Effector memory CD4-positive, alpha-beta T cell (primary cell): ENCODE measurements at places on chromosomes 5 and 9.

- DNase-seq = no peak
Observed at GRCh38 chr5:120657104-120657503, 193.0 kb downstream of the PRR16 start.

DNA sequence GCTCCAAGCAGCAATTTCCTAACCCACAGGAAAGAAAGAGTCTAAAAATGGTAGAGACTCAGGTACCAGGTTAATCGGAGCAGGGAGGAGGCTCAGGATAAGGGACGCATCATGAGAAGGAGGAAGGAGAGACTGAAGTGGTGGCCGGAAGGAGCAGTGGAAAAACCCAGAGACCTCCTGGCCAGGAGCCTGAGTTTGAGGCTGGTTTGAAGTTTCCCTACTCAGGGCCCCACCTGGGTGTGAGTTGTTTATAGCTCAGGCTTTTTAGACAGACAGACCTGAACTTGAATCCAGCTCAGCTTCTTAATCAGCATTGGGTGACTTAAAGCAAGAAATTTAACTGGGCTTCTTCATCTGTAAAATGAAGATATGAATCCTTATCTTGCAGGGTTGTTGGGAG is 11.9 kb upstream of the AQP7 start:
- no peak for DNase-seq

DNA sequence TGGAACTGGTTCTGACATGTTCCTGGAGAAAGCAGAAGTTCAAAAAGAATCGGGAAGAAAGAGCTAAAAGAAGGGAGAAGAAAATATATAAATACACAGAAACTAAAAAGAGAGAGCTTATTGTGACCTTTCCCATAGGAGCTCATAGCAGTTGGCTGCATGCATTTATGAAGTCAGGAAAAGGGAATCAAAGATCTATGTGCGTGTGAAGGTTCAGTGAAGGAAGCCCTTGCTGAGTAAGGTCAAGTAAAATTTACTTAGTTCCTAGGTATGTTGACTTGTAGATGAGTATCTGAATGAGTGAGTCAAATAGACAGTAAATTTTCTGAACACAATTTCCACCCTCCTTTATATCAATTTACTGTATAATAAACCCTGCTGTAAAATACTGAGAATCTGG is 632.5 kb downstream of the SLCO4C1 start:
- DNase-seq = no peak

- DNase-seq = no peak
Observed at GRCh38 chr9:19232823-19233194, 2.3 kb downstream of the DENND4C start.

DNA sequence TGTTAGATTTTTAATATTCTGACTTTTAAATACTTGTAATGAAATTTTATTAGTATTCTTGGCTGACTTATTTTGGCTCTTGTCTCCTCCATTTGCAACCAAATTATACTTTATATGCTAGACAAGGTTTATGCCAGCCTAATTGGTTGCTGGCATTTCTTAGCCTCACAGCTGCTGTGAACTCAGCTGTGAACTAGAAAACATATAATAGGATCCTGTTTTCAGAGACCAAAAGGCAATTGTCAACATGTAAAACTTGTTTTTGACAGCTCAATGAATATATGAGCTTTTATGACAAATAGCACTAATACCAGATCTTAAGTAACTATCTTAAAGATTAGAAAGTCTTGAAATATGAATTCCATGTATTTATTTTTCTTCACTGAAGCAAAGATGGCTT is 25.9 kb downstream of the KIF2A start:
- DNase-seq = no peak

DNA sequence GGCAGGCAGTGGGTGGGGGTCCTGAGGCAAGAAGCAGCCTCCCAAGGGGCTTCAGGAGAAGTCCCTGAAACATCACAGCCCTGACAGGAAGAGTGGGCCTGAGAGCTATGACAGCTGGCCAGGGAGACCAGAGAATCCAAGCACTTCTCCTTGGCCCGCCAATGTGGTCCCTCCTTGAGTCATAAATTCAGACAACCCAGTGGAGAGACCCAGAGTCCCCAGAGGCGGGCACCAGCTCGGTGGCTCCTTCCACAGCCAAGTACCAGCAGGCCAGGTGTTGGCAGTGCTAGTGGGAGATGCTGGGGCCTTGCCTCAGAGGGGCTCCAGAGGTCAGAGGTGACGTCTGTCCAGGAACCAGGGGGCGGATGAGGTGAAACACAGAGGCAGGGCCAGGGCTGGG is 1.6 kb upstream of the DOK3 start:
- no peak for DNase-seq

- DNase-seq = no peak
Observed at GRCh38 chr5:142063878-142064331, 44.7 kb upstream of the NDFIP1 start.

GRCh38 chr5:89047571-89047970 is 164.6 kb upstream of the MEF2C start:
- DNase-seq = no peak

DNA sequence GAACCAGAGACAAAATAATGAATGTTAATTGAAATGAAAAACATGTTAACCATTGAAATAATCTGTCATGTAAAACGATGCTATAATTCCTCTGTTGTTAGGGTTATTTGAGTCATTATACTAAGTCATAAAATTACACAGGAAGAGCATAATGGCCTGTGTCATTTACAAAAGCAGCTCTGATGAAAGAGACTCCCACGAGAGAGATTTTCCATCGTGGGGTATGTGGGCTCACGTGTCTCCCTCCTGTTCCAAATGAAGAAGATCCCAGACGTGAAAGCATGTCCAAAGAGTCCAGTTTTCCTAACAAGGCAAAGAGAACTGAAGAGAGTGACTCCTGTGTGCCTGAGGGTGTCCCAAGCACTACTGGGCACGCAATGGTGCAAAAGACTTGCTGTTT is 379.8 kb downstream of the SPOCK1 start:
- no peak for DNase-seq

GRCh38 chr5:8686707-8687106 is 817.8 kb downstream of the MTRR start:
- DNase-seq = no peak

DNA sequence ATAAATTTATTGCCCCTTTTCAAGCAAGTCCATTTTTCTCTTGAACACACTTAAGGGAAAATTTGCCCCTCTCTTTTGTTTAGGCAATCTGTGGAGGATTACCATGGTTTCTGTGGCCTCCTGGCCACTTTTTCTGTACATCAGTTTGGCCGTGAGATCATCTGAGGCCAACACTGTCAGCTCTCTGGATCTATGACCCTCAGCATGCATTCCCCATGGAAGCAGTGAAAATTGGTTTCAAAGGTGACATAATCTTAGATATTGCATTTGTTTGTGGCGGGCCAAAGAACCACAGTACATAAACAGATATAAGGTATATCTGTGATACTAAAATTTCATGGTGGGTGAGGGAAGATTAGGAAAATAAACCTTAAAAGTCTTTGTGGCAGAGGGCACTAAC is 4.6 kb upstream of the ZNF474 start:
- DNase-seq = no peak

GRCh38 chr9:132863096-132863495 is 15.0 kb downstream of the AK8 start:
- DNase-seq = no peak

- DNase-seq = no peak
Observed at GRCh38 chr5:176796411-176796810, 13.9 kb upstream of the UNC5A start.

GRCh38 chr5:132674671-132675506 is 1.1 kb downstream of the IL4 start:
- DNase-seq = no peak

DNA sequence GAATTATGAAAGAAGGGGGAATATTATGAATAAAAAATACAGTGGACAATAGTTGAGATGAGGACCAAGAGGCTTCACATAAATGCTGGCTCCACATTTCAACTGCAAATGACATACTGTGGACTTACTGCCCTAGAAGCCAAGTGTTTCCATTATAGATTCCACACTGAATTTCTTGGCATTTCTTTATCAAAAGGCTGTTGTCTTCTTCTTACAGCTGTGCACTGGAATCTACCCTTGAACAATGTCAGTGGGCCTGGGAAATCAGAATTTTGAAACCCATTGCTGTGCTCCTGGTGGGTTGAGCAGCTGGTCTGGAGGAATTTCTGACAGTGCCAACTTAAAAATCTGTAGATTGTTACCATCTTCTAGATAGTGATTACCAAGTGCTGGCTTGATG is 49.9 kb downstream of the TNC start:
- no peak for DNase-seq

- DNase-seq = no peak
Observed at GRCh38 chr5:102863058-102863457, 108.0 kb downstream of the PAM start.

- no peak for DNase-seq
Observed at GRCh38 chr9:19787672-19788071, 1.2 kb downstream of the SLC24A2 start.

- DNase-seq = no peak
Observed at GRCh38 chr5:179297026-179297425, 48.2 kb downstream of the ADAMTS2 start.

GRCh38 chr5:169577951-169578350 is 5.6 kb upstream of the SPDL1 start:
- no peak for DNase-seq

- DNase-seq = no peak
Observed at GRCh38 chr5:66824476-66824875, 228.3 kb downstream of the MAST4 start.

GRCh38 chr9:125549891-125550885 is 156.8 kb downstream of the MAPKAP1 start:
- no peak for DNase-seq

DNA sequence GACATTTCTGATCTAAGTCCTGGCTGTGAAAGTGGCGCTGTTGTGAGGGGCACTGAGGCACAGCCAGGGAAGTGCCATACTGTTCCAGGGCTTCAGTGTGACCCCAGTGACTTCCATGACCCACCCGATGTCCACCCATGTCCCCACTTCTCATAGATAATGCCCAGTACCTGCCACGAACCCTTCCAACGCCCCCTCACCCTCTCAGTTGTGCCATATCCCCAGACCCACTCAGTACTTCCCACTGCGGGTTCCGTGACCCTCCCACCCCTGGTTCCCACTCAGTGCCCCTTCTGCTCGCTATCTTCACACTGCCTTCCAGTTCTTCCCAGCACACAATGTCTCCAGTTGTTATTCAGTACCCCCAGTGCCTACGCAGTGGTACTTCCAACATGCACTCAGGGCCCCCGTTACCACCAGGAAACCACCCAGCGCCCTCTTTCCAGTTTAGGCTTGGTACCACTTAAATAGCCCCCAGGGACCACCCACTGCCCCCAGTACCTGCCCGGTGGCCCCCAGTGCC is 30.7 kb upstream of the PSD2 start:
- no peak for DNase-seq

- peak; percentile 6 for DNase-seq
Observed at GRCh38 chr9:133184971-133185370, 21.3 kb upstream of the GBGT1 start.

GRCh38 chr5:24749701-24750100 is 104.9 kb upstream of the CDH10 start:
- DNase-seq = no peak

- no peak for DNase-seq
Observed at GRCh38 chr9:36986468-36987408, 47.3 kb downstream of the PAX5 start.

GRCh38 chr5:92885950-92886349 is 695.1 kb downstream of the NR2F1-AS1 start:
- no peak for DNase-seq

GRCh38 chr5:150340614-150341255 is 16.8 kb upstream of the TCOF1 start:
- DNase-seq = no peak

- no peak for DNase-seq
Observed at GRCh38 chr9:19233344-19233743, 2.9 kb downstream of the DENND4C start.

GRCh38 chr9:27785714-27786100 is 212.4 kb upstream of the C9orf72 start:
- no peak for DNase-seq

DNA sequence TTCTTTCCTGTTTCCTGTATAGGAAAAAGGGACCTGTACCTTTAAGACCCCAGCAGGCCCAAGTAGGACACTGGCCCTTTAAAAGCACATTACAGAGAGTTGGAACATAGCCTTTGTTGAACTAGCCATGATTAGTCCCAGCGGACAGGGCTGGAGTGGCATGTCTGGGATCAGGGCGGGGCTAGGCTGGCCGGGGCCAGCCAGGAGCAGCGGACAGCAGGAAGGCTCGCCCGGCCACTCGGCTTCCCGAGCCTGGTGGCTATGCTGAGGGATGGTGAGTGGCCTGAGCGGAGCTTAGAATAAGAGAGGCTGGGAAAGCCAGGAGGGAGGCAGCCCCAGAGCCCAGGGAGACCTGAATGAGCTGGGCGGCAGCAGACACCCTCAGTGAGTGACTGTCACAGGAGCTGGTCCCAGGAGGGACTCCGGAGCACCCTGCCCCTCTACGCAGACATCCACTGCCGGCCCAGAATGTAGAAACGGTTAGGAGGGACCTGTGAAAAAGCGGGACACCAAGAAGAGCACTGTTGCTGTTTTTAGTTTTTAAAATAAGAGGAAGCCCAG is 92.1 kb downstream of the DAB2IP start:
- no peak for DNase-seq

GRCh38 chr9:109423877-109424276 is 74.2 kb downstream of the PTPN3 start:
- no peak for DNase-seq

GRCh38 chr5:58786035-58786434 is 203.2 kb downstream of the RAB3C start:
- no peak for DNase-seq

GRCh38 chr5:111984044-111984443 is 227.1 kb upstream of the NREP start:
- DNase-seq = no peak

DNA sequence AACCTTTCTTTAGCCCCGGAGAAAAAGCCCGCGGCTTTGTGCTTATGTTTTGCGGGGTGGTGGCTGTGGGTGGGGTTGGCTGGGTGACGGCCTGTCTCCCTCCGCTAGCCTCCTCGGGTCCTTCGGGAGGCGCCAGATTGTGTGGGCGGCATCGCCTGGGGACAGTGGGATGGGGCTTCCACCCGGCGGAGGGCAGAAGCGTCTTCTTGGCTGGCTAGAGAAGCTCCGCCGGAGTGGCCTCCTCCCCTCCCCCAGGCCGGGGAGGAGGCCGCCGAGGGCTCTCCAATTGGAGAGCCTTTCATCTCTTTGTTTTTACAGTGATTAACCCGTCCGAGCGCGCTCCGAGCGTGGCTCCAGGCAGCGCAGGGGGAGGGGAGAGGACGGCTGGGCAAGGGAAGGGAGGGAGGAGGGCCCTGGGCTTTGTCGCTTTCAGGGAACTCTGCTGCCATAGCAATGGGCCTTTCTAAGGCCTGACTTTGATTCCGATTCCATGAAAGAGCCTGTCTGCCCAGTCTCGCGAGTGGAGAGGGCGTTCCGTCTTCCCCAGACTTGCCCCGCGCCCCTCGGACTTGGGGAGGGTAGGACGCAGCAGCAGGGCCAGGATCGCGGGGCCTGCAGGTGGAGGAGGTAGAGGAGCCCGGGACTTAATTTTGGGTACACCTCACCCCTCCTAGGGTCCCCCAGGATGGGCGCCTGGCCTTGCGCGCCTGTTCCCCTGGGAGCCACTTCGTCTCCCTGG is 36.7 kb upstream of the TIFAB start:
- no peak for DNase-seq
